ENCODE measurements at places on chromosomes 7 and 10.

- DNase-seq, result no peak
These were observed 890 bp downstream of the ZFYVE27 start for GRCh38 chr10:97737770-97738265.

GRCh38 chr10:110296966-110297365, 7.8 kb downstream of the SMNDC1 start:
- no peak for DNase-seq

DNA sequence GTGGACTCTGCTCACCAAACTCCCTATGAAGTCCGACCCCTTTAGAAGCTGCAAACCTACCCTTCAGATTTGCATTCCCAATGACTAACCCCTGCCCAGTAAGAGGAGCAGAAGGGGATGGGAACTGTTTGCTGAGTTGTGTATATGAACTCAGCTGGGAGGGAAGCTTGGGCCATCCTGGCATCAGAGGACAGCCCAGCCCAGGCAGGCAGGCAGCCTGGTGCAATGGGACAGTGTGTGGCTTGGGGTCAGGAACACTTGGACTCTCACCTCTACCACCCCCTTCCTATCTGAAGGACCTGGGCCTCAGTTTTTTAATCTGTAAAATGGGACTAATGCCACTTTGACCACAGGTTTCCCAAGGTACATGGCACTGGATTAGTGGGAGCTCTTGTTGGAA, 147.4 kb upstream of the GPR26 start:
- no peak for DNase-seq

DNA sequence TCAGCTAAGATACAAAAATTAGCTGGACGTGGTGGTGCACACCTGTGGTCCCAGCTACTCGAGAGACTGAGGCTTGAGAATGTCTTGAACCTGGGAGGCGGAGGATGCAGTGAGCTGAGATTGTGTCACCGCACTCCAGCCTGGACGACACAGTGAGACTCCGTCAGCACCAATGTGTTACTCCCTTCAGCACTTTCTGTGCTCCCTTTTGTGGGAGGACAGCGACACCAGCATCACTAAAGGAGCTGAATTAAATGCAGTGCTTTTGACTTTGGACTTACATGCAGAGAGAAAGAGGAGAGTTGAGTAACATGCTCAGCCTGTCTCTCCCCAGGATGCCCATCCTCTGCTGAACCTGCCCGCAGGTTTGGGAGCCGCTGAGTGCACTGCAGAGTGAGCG, 92.2 kb upstream of the RHEB start:
- no peak for DNase-seq

DNA sequence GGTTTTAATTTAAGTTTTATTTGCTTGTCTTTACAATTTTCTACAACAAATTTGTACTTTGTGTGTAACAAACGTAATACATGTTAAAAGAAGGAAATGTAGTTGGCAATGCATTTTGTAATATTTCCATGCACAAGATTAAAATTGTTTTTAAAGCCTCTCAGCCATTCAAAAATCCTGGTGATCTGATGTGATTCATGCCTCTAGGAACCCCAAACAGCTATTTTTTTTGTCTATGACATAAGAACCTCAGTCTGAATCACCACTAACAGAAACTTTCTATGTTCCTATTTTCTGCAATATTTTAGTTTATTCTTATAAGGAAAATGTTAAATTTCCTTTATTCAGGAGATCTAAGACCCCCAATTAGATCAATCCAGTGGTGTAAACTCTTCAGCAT, 183.1 kb upstream of the YAE1 start:
- DNase-seq, result no peak

- DNase-seq, result no peak
These were observed 123.6 kb downstream of the ADCYAP1R1 start for GRCh38 chr7:31175672-31176071.

DNA sequence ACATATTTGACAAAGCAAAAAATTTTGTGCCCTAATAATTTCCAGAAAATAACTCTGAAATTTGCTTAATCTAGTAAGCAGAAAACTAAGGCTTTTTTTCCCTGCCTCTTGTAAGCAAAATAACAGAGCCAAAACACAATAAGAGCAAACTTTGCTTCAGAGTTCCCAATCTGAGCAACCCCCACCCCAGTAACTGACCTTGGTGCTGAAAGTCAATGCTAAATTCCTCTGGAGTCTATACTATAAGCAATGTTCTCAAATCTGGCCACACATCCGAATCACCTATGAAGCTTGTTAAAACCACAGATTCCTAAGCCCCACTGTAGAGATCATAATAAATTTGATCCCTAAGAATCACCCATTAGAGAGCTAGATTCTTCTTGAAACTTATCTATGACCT, 150.5 kb downstream of the ELAPOR2 start:
- DNase-seq, result no peak

Measured in stimulated activated CD8-positive, alpha-beta memory T cell treated with anti-CD3 and anti-CD28 coated beads, Interleukin-4, amount 100 ng/mL, for 24 hours (primary cell).